ENCODE measurements at places on chromosomes 2 and 18.

- no peak for DNase-seq
Observed at GRCh38 chr18:8945514-8945913, 157.0 kb upstream of the NDUFV2 start.

DNA sequence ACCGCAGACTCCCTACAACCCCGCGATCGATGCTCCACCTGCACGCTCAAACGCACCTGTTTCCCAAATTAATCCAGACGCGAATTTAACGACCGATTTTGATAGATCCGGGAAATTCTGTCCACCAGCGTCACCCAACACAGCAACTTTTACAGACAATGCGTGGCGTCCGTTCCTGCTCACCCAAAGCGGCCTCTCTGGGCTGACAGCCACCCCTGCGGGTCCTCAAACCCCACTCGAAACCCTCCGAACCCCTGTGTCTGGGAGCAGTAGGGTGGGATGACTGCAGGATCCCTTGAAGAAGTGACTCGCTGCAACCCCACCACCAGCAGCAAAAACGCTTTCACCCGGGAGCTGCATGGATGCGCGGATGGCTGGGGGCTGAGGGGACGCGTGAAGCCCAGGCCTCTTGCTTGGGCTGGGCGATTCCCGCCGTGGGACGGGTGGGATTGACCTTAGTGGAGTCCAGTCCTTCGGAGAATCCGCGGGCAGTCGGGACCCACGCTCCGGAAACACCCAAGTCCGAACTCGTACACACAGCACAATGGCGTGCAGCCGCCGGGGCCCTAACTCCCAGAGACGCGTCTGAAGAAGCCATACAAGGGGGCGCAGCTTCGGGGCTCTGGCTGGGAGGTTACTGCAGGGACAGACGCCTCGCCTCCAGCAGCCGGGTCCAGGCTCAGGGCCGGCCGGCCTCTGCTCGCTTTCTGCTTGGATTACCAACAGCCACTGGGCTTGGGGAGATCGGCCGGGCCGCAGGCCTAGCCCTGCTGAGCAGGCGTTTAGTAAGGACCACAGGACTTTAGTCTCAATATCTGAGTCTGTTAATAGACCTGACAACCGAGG lies 31.1 kb upstream of the ATP6V1B1 start:
- DNase-seq: no peak

DNA sequence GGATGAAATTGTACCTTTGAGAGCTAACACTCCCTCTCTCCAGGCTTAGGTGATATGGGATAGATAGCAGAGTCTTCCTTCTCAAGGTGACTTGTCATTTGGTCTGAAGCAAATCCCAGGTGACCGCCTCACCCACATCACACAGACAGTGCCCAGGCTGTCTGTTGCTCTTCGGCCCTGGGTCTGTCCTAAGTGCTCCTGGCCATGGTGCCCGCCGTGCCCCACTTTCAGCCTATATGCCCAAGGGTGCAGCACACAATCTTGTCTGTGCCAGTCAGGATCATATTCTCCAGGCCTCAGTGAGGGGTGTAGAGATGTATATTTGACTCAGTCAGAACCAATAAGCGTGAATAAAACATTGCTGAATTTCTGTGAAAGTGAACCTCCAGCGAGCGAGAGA lies 326.8 kb downstream of the DYSF start:
- DNase-seq: no peak

DNA sequence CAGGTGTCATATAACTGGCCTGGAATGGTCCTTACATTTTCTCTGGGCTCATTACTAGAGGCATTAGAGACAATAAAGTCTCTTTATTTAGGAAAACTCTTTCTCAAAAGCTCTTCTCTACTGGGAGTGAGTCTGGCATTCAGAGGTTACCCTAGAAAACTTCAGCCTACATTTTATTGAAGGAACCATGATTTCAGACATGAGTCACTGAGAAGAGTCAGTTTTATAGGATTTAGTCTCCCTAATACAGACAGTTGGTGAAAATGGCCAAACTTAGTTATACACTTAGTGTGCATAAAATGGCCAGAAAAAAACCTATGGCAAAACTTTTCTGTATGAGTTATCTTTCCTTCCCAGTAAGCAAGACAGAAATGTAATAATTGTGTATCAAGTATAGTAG lies 689.4 kb downstream of the ZEB2 start:
- DNase-seq: no peak

DNA sequence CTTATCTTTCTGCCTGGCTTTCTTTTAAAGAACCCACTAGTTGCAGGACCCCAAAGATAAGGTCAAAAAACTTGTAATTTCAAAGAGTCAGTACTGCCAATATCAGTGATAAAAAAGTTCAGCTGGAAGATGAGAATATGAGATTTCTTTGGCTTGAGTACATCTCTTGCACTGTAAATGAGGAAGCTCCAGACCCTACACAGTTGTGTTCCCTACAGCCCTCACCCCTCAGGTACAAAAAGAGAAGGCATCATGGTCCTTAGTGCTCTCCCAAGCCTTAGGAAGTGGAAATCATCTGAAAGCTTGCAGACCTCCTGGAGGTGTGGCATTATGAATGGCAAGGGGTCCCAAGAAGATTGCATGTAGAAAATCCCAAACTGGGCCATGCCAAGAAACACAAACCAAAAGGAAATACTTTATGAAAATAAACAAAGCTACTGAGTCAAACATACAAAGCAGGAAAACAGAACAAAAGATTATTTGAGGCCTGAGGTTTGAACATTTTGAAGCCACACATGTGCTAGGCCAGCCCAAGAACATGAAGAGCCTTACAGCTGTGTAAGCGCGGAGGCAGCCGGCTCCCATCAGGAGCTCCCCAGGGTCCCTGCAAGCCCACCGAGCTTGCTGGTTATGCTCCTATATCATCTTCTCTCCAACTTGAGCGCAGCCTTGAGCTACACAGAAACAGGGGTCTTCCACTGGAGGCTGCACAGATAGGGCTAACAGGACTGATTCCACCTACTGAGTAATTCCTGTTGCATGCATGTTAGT lies 217.0 kb downstream of the OSR1 start:
- DNase-seq: peak; percentile 17

DNA sequence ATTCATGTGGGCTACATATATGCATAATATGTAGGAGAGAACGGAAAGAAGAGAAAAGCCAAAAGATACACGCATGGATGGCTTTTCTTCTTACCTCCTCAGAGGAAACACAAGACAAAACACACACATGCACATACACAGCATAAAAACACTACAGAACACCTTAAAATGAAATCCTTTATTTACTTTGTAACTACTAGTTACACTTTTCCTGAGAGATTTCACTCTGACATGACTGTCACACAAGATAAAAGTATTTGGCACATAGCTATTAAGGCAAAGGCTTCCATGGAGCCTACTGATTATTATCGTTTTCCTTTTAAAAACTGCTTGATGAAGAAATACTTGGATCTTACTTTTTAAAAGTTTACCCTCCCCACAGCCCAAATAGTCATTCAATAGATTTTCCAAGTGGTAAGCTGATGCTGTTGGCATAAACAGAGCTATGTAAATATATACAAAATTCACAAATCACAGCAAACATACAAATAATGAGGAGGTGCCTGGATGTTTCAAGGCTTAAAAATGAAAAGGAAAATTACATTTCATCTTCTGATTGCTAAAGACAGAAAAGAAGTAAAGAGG lies 8.6 kb downstream of the ZEB2 start:
- no peak for DNase-seq

DNA sequence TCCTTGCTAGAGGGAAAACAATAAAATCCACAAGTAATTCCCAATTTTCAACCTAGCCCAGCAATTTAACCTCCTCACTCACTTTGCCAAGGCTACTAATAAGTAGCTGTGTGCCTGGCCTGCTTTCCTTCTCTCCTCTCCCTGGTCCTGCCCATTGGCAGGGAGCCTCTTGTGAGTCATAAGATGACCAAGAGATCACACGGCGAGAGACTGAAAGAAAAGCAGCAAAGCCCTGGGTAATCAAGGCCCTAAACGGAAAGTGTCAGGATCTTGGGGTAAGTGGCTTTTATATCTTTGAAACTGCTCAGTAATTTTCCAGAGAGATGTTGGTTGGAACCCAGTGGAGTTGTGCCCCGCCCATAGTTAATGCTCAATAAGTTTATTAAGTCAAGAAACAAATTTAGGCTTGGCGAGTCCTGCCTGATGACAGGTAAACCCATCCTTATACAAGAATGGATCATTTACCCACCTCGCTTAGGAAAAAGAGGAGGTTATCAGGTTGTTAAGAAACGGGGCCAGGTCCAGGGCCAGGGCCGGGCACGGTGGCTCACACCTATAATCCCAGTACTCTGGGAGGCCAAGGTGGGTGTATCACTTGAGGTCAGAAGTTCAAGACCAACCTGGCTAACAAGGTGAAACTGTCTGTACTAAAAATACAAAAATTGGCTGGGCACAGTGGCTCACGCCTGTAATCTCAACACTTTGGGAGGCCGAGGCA lies 10.0 kb upstream of the ADAM17 start:
- peak; percentile 93 for DNase-seq

GRCh38 chr2:50344509-50345106 lies 687.3 kb downstream of the NRXN1 start:
- no peak for DNase-seq

DNA sequence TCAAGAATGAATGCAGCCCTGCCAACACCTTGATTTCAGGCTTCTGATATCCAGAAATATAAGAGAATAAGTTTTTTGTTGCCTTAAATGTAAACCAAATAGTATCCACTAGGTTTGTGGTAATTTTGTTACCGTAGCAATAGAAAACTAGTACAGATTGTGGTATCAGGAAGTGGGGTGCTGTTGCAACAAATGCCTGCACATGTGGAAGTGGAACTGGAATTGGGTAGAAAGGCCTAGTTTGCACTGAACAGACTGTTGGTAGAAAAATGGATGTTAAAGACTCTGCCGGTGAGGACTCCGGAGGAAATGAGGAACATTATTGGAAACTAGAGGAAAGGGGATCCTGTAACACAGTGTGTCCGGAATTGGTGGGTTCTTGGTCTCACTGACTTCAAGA lies 145.8 kb upstream of the MGAT5 start:
- DNase-seq: no peak

DNA sequence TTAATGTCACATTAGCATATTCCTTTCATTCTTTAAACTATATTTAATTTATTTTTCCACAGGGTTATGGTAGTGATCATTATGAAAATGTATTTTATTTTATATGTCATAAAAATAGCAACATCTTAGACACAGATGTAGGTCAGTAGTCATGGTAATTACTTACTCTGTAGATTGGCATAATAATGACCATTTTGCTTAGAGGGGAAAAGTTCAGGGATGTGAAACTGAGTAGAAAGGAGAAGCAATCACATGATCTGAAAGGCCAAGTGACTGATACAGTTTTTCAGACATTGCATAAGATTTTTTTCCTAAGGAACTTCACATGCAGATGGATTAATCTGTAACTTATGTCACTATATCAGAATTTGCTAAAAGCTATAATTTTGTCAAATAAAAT lies 286.9 kb downstream of the CTNNA2 start:
- DNase-seq: no peak

DNA sequence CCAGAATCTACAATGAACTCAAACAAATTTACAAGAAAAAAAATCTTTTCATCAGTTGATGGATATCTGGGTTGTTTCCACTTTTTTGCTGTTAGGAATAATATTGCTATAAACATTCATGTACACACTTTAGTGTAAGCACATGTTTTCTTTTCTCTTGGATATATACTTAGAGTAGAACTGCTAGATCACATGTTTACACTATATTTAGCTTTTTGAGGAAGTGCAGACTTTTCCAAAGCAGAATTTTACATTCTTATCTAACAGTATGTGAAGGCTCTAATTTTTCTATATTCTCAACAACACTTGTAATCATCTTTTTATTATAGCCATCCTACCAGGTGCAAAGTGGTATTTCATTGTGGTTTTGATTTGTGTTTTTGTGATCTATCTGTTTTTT lies 103.6 kb upstream of the RMP24 start:
- no peak for DNase-seq

DNA sequence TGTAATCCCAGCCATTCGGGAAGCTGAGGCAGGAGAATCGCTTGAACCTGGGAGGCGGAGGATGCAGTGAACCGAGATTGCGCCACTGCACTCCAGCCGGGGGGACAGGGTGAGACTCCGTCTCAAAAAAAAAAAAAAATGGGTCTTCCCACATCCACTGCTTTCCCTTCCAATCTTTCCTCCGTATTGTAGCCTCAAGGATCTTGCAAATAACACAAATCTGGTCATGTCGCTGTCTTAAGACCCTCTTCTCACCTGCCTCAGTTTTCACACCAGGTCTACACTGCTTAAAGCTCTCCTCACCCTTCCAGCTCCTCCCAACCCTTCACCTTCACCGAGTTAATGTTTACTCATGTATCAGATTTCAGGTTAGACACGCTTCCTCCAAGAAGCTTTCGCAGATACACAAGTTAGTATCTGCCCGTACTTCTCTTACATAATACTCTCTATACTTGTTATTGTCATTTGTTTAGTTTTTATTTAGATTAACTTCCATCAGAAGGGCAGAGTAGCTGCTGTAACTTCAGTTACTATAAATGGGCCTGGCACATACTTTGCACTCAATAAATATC lies 1.5 kb downstream of the IER3IP1 start:
- no peak for DNase-seq

DNA sequence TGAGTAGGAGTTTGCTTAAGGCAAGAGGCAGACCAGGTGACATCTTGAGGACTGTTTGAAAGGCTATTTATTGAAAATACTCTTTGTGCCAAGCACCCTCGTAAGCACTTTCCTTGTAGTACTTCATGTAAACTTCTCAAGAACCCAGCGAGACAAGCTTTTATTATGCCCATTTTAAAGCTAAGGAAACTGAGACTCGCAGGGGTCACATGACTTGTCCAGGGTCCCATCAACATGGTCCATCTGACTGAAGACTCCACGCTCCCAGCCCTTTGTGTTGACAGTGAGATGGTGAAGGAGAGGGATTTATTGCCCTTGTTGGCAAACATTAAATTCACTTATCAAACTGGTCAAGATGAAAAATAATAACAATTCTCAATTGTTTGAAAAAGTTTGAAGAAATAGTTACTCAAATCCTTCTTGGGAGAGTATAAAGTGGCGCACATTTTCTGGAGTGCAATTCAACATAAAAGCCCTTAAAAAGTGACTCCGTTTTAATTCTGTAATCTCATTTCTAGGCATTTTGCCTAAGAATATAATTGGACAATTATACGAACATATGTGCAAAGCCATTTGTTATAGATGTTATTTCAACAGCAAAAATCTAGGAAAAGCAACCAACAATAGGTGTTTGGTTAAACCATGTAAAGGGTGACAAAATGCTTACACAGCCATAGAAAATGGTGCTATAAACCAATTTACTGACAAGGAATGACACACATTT lies 270.5 kb upstream of the NCKAP5 start:
- DNase-seq: no peak

DNA sequence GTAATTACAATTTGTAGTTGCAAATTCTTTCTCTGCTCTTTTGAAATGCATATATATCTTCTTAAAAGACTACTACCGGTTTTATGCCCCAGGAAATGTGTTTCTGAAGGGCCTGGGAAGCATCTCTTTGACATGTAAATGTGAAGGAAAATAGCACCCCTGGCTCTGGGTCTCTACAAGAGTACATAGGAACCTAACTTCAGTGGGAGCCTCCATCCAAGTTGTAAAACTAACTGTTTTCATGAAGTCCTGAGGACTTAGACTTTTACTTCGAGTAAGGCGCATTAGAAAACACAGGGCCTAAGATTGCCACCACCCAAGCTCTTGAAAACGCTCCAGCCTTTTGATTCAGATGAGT lies 99.4 kb downstream of the CBLN2 start:
- no peak for DNase-seq

- DNase-seq: no peak
Observed at GRCh38 chr2:181008407-181008806, 28.0 kb downstream of the UBE2E3 start.
